ENCODE measurements at places on chromosomes 5 and 9.

DNA sequence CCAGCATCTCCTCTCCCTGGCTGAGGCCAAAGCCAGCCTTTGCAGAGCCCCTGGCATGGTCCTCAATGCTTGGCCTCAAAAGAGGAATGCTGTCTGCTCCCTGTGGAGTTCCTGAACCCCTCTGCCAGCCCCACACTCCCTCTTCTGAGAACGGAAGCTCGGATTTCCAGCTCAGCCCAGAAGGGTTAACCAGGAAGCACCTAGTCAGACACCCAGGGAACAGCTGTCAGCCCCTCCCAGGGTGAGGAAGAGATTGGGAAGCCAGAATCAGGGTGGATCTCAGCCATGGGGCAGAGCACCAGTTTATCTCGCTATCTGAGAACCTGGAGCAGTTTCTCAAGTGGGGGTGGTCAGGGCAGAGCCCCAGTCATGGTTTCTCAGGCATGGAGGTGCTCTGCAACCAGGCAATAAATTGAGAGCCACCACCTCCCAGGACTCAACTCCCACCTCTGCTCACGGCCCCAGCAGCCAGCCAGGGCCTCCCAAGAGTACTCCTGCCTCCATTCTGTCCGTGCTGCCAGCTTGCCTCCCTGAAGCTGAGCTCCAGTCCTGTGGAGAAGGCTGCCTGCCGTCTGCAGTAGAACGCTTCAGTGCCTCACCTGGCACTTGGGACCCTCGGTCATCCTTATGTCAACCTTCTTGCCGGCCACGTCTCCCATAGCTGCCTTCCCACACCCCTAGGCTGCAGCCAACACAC is 7.6 kb downstream of the FOXE1 start:
- DNase-seq = no peak

GRCh38 chr5:166625210-166625865 is 1666.1 kb upstream of the WWC1 start:
- no peak for DNase-seq

DNA sequence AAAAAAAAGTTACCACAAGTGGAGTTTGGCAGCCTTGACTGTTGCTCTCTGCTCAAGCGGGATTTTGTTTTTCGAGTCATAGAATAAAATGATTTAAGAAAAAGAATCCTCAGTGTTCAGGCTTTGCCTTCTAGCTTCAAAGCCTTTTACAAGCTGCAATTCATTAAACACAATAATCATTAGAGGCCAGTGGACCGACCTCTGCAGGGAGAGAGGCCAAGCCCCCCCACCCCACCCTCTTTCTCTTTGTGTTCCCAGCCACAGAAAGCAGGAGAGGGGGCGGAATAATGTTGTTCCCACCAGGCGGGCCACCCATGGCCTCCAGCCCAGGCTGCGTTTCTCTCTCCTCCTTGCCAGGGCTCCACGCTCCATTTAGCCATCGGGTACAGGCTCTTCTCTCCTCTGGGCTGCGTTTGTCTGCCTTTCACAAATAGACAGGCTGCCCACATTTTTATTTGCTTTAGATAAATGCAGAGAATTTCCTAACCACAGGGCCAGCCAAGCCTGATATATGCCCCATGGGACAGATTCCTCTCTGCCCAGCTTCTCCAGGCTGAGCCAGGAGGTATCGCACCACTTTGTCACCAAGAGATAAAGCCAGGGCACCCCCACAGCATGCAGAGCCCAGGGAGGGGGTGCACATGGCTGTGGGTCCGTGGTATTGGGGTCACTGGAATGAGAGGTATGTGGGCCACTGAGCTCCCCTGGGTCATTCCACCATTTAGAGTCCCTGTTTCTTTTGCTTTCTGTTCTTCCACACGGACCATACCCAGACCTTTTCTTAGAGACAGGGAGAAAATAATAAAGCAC is 318.8 kb downstream of the PIK3R1 start:
- no peak for DNase-seq

GRCh38 chr5:17477043-17477442 is 21.0 kb upstream of the TAF11L2 start:
- DNase-seq = peak; percentile 82

GRCh38 chr5:127549551-127549950 is 32.1 kb downstream of the PRRC1 start:
- DNase-seq = no peak

DNA sequence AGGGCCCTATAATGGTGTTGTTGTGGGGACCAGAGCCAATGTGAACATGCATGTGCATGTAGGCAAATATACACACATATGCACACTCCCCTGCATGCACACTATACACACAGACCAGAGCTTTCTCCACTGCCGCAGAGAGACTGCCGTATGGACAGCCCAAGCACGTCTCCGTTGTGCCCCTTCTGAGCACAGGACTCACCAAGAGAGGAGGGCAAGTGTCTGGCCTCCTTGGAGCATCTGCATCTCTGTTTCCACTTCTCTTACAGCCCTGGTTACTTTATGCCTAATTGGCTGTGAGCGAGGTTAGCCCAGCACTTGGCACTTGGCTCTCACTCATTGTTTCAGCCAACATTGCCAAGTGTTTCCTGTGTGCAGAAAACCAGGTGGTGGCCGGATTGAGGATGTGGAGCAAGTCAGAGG is 30.4 kb downstream of the CSF2 start:
- no peak for DNase-seq

- no peak for DNase-seq
Observed at GRCh38 chr9:133718563-133719315, 19.4 kb downstream of the SARDH start.

GRCh38 chr5:113510836-113511451 is 2.5 kb upstream of the YTHDC2 start:
- peak; percentile 57 for DNase-seq

DNA sequence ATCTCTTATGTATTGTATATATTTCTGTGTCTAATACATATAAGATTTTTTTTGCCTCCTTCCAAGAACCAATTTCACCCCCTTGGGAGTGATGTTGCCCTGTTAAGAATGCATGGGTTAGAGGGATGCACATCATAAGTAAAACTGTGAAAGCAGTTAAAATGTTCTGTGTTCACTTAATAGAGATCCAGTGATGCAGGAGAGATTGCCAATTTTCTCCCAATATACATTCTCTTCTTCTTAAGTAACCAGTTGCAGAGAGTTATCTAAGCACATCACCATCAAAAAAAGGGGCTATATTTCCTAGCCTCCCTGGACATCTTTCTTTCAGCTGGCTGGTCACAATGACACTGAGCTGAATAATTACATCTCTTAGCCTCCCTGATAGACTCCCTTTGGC is 307.0 kb downstream of the OSTF1 start:
- no peak for DNase-seq

DNA sequence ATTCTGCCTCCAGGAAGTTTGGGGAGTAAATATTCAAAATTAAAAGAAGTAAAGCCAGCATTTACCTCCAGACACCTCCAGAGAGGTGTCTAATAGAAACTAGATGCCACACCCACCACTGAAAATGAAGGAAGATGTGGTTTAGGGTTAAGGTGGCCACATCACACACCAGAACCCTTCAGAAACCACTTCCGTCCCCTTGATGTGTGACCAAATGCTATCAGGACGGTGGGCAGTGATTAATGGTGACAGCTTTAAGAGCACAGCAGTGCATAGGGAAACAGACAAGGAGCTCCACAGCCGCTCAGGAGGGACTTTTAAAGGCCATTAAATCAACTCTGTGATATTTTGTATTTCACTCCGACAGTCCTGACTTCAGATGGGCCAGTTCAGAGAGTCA is 295.2 kb downstream of the BRINP1 start:
- no peak for DNase-seq

DNA sequence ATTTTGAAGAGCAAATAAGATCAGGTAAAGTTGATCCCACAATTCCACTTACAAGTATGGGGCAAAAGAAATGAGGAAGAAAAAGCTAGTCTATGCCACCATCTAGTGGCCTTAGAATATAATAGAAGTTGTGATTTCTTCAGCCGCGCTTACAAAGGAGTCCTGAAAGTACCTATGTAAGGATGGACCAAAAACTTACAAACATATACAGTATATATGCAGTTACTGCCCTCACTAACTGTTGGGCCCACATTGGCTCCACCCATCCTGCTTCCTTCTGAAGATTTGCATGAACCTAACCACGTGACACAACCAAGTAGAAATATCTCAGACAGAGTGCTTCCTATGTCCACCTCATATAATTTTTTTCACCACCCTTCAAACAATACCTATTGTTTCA is 11.7 kb upstream of the OR13D1 start:
- peak; percentile 55 for DNase-seq

- DNase-seq = no peak
Observed at GRCh38 chr5:79171635-79172245, 60.1 kb downstream of the BHMT start.

- DNase-seq = no peak
Observed at GRCh38 chr5:135105105-135105484, 71.1 kb upstream of the PITX1 start.

- DNase-seq = no peak
Observed at GRCh38 chr5:135458921-135459331, 6.8 kb upstream of the TIFAB start.

DNA sequence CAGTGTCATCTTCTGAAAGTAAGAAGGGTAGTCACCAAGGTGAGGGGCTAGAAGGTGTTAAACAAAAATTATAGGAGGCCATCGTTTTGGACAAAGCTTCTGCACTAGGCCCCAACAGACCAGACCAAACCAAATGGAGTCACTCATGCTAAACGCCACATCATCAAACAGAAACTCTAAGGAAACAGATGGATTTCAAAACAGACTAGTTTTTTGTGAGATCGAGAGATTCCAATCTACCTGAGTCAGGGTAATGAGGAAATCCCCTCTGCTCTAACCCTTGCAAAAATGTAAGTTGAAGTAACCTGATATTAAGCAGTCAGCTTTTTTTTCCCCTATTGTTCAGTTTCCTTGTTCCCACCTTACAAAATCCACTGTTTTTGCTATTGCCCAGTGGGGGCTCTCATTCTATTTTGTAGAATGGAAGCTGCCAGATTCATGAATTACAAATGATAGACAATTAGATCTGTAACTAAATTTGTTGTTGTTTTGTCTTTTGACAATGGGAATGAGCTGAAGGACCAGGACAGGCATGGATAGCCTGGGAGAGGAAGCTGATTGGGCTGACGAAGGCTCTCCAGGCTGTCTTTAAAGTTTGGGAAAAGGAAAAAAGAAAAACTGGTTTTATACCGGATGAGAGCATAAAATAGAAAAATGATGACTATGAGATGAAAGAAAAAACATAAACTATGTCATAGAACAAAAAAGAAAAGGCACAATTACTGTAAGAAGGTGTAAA is 94.7 kb upstream of the ADAMTSL1 start:
- no peak for DNase-seq

DNA sequence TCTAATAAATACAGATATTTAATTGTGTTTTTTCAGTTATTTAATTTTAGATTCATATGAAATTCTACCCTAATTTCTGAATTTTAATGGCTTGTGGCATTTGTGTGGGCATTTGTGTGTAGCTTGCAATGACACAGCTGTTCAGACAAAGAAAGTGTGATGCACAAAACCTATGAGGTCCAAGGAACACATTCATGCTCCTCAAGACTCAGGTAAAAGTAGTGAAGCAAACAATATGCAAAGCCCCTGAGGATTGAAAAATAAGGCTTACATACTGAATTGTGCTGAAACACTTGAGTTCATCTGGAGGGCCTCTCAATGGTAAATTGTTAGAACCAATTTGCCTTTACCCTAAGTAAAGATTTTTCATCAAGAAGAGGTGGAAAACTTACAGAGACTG is 28.1 kb downstream of the IL7R start:
- no peak for DNase-seq

GRCh38 chr9:16133032-16133431 is 580.2 kb downstream of the CCDC171 start:
- DNase-seq = no peak

DNA sequence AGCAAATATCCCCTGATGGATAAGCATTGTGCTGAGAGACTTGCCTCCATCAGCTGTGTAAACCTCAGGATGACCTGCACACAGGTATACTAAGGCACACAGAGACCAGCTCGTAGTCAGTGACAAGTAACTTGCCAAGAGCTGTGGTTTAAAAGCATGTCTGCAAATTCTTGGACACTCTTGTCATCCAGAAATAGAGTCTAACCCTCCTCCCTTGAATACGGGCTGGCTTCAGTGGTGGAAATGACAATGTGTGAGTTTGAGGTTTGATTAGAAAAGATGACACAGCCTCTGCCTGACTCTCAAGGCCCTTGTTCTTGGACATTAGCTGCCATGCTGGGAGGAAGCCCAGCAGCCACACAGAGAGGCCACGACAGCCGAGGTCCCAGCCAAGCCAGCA is 114.4 kb downstream of the GADD45G start:
- no peak for DNase-seq

DNA sequence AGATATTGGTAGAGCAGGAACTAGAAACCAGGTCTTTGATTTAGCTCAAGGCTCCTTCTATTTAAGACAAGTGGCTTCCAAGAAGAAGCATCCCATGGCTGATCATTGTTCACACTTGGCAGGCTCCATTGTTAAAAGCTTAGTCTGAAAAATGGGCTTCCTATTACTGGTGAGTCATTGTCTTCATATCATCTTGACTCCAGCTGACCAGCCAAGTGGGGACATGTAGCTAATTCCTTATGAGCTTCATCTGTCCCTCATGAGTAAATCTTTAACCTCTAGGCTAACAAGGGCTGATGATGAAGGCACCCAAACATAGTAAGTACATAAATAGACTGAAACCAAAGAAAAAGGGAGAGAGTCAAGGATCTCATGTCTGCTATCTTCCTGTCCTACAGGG is 530.3 kb upstream of the KLF4 start:
- no peak for DNase-seq

GRCh38 chr5:63233361-63233760 is 654.7 kb downstream of the LRRC70 start:
- DNase-seq = no peak

DNA sequence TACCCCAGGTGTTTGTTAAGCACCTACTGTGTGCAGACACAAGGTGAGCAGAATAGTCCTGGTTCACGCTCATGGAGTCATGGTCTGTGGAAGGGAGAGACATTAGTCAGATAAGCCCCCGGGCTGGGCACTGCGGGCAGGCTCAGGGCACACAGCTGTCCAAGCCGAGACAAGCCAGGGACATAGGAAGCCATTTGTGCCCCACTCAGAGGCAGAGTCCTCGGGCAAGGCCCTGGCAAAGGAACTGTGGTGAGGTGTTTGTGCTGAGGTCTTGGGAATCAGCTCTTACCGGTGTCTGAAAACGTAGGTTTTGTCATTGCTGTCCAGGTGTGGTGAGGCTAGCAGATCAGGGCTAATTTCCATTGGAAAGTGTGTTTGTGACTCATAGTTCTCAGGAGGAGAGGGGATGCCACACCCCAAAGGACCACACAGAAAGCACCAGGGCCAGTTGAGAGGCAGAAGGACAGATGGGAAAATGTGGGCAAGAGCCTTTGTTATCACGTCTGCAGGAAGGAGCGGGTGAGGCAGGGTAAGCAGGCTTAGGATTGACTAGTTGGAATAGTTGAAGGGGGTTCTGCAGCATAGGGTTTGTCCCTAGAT is 46.1 kb upstream of the NEURL1B start:
- DNase-seq = no peak

GRCh38 chr5:165138236-165138635 is 1632.8 kb downstream of the MAT2B start:
- no peak for DNase-seq

DNA sequence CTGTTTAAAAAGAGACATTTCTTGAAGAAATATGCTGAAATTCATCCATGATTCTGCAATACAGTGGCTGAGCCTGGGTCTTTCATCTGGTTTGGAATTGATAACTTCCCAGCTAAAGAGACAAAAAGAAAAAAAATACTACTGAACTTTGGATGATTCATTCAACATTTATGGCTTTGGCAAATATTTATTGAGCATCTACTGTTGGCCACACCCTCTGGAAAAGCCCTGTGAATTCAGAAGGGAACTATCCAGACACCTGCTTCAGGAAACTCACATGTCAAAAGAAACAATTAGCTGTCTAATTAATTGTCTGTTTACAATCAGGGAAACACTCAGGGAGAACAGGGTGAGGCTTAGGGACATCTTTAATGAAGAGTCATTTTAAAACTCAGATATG is 17.8 kb upstream of the ZNF622 start:
- no peak for DNase-seq
